ENCODE measurements at places on chromosomes 2 and 18.

DNA sequence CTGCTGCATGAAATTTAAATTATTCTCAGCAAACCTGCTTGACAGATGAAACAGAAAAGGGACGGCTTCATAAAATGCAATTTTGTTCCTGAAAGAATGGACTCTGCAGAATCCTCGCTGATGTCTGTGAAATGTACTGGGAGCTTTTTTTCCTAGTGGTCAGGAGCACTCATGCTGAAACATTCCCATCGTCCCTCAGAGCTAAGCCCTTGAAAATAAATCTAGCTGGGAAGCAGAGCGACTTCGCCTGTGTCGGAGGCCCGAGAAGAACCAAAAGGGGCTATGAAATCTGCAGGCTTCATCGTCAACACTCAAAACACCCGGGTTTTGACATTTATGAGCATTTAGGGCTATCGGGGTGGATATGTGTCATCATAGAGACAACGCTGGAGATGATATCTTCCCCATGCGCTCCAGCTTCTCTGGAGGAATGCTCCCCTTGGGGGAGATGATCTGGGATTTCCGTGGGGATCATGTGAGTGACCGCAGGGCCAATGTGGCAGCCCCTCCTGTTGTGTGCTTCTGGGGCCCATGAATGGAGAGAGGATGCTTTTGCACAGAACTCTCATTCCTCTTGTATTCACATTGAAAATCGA lies 182.3 kb downstream of the KLHL29 start:
- no peak for DNase-seq

GRCh38 chr2:28465148-28465885 lies 30.5 kb upstream of the PLB1 start:
- no peak for DNase-seq

GRCh38 chr2:236857781-236858180 lies 227.9 kb upstream of the COPS8 start:
- DNase-seq = no peak

DNA sequence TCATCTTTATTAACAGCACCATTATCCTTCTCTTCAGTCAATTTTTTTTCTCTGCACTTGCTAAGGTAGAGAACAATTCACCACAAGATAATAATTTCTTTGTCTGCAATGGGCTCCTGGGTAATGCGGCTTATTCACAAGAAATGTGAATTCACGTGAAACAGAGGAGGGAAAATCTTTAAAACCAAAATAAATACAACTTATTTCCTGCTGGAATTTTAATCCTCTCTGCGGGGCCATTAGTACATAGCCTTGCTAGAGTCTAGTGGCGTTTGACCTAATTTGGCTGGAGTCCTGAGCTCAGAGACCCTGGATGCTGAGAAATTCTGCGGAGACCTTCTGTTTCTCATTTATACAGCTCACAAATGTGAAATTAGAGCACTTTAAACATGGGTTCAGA lies 319.3 kb upstream of the MMADHC start:
- DNase-seq = no peak

- no peak for DNase-seq
Measured at GRCh38 chr2:11719230-11719977, 27.0 kb upstream of the LPIN1 start.

DNA sequence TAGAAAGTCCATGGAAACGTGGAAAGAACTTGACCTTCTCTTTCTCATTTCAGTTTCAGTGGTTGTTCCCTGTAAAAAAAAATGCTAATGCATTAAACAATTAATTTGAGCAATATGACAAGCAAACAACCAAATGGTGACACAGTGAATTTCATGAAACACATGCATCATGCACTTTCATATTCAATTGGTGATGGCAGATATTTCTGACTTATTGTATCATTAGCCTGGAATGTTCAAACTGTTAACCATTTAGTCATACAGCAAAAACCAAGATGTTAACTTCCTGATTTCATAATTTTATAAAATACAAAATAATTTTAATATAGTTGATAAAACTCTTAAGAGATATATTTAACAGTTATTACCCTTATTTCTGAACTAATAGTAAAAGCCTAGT lies 85.5 kb downstream of the SCN1A start:
- DNase-seq = no peak

GRCh38 chr2:104444889-104445288 lies 409.0 kb upstream of the POU3F3 start:
- no peak for DNase-seq

DNA sequence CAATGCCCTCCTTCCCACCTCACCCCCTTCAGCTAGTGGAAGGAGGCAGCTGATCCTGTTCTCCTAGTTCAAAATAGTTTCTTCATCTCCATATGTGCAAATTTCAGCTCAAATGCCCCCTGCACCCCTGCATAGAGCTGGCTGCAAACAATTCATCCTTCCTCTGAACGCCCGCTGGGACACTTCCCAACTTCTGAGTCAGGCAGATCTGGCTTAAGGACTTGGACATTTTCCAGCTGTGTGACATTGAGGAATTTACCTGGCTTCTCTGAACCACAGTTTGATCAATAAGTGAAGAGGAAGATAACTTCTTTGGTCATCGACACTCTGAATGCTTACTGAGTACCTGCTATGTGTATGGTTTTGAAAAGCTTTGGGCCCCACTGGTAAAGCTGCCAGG lies 23.5 kb downstream of the PTGR3 start:
- DNase-seq = no peak

Measured in stimulated activated CD8-positive, alpha-beta memory T cell treated with anti-CD3 and anti-CD28 coated beads, Interleukin-7, amount 100 ng/mL, for 1 hour (primary cell).